ENCODE measurements at places on chromosomes 5 and 9.
A peak's percentile ranks its signal among the peaks of the same experiment; 100 is the strongest.

- no peak for DNase-seq
Observed at GRCh38 chr5:159884917-159885620, 31.2 kb upstream of the ADRA1B start.

DNA sequence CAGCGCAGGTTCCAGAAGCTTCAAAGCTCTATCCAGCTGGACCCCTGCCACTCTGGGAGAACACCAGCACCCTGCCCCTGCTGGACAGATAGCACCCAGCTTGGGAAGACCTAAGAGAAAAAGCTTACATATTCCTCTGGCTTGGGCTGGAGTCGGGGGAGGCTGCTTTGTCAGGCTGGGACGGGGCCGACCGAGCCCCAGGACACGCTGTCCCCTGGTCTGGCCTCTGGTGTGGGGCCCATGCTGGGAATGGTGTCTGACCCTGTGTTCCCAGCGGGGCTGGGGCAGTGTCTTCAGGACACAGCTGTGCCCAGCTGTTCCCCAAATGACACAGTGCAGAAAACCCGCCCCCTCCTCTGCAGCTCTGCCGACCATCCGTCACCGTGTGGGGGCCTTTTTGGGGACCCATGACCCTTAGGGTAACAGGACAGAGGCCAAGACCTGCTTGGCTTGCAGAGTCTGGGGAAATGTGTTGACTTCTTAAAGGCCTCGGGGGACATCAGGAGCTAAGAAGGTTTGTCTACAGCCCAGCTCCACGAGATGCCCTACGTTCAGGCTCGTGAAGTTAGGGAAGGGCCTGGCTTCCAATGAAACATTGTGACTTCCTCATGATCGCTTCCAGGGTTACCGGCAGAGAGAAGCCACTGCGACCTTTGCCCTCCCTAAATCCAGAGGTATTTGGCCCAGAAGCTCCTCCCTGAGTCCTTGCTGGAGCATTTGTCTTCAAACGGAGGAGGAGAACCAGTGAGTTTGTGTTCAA is 20.4 kb upstream of the SLC2A6 start:
- no peak for DNase-seq

GRCh38 chr5:81552852-81553566 is 159.1 kb upstream of the ACOT12 start:
- no peak for DNase-seq

DNA sequence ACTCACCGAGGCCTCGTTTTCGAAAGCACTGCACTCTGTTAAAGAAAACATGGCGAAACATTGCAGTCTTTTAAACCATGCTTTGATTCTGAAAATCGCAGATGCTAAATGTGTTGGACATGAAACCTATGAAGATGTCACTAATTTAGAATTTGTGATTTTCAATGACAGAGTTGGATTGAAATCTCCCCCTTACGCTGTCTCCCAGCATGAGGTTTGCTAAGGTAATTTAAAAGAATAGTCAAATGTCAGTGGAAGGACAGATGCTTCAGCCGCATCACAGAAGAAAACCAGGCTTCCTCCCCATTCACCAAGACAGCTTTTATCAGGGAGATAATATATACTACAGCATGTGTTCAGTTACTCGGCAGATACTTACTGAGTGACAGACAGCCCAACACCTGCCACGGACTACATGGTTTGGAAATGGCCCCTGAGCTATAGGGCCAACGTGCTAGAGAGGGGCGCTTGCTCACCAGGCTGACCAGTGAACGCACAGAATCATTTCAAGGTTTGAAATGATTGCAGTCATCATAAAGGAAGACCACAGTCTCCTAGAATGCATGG is 136.9 kb downstream of the ADAMTS16 start:
- DNase-seq, result no peak

DNA sequence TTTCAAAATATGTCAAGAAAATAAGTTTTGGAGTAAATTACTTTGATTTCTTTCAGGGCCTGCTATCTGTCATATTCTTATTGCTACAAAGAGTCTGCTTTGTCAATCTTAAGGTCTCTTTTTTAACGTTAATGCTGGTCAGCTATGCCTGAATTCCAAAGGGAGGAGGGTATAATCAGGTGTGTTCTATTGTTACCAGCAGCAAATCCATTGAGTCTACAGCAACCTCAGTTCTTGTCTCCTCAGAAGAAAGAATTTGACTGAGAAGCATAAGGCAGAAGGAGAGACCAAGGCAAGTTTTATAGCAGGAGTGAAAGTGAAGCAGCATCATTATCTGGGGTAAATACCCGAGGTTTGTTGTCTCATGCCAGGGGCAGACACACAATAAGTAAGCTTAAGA is 23.7 kb upstream of the MINAR2 start:
- no peak for DNase-seq

GRCh38 chr9:136823136-136824046 is 15.6 kb downstream of the RABL6 start:
- DNase-seq, result no peak

DNA sequence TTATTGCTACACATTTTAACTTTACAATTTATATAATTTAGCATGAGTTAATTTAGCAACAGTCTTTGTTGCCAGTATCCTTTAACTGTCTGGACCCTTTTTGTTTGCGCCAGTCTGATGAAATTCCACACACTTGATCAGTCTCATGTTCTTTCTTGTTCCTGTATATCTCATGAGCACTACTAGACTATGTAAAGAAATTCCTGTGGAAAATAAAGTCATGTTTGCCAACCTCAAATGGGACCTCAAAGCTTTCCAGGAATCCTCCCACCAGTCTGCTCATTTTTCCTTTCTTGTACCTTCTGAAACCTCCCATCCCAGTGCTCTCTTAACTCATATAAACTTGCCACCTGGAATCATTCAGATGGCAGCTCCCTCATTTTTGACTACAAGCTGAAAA is 8.0 kb downstream of the DMXL1 start:
- peak; percentile 10 for DNase-seq

DNA sequence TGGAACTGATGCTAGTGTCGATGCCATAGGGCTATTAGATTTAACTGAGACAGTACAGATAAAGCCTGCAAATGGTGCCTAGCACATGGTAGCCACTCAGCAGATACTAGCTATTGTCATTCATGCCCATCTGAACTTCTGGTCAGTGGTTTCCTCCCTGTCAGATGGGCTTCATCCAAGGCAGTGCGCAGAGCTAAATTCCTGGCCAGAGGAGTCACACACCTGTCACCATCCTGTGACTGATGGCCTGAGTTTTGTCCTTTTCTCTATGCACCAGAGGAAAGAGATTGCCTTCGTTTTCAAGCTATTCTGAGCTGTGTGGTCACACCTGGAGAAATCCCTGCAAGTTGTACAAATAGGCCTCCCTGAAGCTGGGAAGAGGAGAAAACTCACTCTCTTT is 34.7 kb downstream of the MSX2 start:
- no peak for DNase-seq

DNA sequence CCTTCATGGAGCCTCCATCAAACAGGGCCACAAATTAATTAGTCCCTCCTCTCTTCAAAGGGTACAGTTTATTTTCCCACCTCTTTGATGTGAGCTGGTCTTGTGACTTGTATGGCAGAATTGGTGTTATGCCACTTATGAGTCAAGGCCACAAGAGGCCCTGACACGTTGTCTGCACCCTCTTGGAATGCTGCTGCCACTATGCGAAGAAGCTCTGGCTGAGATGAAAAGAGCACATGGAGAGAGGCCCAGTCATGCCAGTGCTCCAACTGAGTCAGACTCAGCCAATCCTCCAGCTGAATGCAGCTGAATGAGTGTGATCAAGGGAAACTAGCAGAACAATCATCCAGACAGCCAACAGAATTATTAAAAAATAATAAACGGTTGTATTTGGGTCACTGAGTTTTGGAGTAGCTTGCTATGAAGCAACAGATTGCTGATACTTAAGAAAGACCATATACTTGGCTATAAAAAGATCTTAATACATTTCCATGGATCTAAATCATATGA is 128.3 kb downstream of the MARCHF11 start:
- no peak for DNase-seq

GRCh38 chr5:83632874-83633273 is 87.8 kb downstream of the HAPLN1 start:
- DNase-seq, result no peak

GRCh38 chr9:78218890-78219289 is 17.0 kb upstream of the CEP78 start:
- DNase-seq, result no peak

DNA sequence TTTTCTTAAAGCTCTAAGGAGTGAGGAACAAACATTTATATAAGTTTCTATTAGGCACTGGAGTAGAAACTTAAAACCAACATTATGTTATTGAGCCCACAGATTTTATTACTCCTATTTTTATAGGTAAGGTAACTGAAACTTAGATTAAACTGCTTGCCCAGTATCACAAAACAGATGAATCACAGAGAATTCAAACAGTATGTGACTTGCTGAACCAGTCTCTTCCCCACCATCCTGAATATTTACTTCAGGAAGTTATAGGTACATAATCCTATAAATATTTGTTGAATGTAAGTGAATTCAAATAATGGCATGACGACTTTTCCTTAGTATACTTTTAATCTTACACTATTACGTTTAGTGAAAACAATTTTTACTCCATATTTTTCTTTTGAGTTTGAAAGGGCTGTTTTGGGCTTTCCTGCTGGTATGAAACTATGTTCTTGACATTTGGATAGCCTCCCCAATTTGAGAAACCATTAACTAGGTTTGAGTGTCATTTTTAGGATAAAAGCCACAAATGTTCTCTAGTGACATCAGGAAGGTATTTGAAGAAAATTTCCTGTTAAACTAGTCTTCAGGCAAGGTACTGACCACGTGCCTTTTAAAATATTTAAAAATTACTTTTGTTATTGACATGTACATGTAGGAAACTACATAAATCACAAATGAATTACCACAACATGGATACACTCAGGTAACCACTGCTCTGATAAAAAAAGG is 39.3 kb downstream of the PRRC1 start:
- no peak for DNase-seq

- DNase-seq, result peak; percentile 82
Observed at GRCh38 chr9:96619491-96620180, at the start of gene CDC14B. CDC14B (minus strand) TSS chr9:96619843; CDS start chr9:96619378, 465 bp downstream.

DNA sequence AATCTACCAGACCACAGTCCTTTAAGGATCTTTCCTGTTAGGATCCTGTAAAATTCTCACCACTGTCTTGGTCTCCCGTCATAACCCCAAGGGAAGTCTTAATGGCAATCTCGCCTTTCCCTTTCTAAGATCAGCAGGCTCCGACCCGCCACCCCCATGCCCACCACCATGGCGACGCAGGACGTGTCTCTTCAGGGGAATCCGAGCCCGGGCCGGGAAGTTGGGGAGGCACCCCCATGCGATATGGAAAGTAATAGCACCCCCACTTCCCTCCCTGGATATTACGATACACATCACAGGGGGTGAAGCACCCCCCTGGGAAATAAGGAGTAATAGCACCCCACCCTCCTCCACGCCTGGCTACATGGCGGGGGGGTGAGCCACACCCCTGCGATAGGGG is 8.3 kb upstream of the STK32A start:
- DNase-seq, result no peak

DNA sequence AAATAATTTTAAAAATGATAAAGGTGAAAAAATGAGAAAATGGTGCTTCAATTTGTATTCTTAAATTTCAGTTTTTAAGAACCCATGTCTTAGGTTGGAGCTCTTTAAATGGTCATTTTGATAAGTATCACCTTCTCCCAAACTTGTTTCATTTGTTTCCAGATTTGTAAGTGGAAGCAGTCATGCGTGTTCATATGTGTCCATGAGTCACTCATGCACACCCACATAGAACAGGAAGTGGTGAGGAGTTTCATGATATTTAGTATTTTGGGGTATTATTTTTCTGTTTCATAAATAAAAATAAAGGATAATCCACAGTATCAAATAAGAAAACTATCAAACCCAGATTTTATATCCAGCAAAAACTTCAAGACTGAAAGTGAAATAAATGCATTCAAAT is 570.4 kb upstream of the ST8SIA4 start:
- peak; percentile 0 for DNase-seq

DNA sequence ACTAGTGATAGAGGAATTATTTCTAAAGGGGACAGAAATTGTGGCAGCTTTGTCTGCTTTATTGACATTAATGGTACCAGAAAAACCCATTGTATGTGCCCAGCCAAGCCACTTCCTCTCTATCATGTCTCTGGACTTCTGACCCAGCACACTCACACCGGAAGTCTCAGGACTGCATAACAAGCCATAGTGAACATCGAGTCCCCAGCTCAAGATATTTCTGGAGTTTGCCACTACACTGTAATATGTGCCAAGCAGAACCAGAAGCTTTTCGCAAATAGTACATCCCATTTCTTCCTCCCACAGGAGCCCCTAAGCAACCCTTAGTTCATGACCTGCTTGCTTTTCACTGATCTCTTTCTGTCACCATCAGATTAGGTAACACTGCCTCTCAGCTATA is 187.4 kb upstream of the GHR start:
- DNase-seq, result no peak

GRCh38 chr5:177146891-177147638 is 13.5 kb downstream of the NSD1 start:
- no peak for DNase-seq

- DNase-seq, result no peak
Observed at GRCh38 chr5:175824676-175825075, 46.7 kb upstream of the CPLX2 start.

DNA sequence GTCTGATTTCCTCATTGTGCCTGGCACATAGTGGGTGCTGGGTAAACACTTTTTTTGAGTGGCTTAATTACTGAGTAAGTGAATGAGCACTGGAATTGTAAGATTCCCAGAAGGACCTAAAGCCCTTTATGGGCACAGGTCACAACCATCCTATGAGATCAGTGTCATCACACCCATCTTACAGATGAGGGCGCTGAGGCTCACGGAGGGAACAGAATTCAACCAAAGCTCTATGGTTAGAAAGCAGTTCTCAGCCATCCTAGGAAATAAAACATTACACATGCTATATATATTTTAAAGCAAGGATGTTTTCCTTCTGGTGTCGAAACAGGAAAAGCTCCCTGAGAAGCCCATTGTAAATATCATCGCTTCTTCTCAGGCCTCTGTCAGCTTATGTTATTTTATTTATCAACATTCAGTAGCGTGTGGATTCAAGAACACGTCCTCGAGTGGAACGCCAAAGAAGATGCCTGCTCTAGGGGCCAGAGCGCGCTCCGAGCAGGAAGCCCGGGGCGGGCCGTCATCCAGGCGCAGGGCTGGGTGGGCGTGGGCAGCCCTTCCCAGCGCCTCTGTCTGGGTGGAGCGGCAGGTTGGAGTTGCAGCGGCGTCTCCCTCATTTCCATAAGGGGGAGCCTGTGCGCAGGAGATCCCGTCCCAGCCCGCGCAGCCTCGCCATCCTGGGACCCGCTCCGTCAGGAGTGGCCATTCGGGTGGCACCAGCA is 155.8 kb upstream of the SMIM23 start:
- no peak for DNase-seq

Measured in activated CD4-positive, alpha-beta T cell treated with anti-CD3 and anti-CD28 coated beads, Interleukin-2, amount 50 U/mL, for 16 hours (primary cell).